ENCODE measurements at places on chromosomes 1 and 21.

- DNase-seq, result peak; percentile 19
Observed at GRCh38 chr1:151888972-151889570, 20.2 kb downstream of the THEM4 start.

- DNase-seq, result no peak
Observed at GRCh38 chr1:63698001-63698838, 75.6 kb upstream of the ROR1 start.

DNA sequence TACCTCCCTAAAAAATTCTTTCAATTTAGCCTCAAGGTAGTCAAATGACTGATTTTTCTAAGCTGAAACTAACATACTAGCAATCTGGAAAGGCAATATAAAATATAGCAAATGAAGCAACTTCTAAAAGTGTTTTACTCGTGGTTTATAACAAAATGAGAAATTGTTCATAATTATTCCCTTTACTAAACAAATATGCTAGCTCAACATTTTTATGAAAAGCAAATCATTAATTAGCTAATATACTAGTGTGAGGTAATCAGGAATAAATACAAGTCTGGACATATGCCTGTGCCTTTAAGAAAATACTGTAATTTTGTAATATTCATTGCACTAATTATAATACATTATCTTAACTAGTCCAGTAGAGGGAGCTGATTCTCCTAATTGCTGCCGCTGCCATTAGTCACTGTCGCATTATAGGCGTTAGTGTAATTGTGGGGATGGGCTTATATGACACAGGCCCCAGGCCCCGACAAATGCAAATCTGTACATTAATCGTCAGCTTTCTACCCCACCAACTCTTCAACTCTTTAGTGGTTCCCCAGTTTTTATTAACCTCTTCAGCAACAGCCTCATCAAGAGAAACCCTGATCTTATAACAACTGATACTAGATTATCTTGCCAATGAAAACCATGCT lies 160.9 kb downstream of the GABPA start:
- DNase-seq, result no peak

- no peak for DNase-seq
Observed at GRCh38 chr21:35792569-35793305, 267.6 kb downstream of the SETD4 start.

- DNase-seq, result no peak
Observed at GRCh38 chr1:31862071-31862470, 46.2 kb upstream of the SPOCD1 start.

DNA sequence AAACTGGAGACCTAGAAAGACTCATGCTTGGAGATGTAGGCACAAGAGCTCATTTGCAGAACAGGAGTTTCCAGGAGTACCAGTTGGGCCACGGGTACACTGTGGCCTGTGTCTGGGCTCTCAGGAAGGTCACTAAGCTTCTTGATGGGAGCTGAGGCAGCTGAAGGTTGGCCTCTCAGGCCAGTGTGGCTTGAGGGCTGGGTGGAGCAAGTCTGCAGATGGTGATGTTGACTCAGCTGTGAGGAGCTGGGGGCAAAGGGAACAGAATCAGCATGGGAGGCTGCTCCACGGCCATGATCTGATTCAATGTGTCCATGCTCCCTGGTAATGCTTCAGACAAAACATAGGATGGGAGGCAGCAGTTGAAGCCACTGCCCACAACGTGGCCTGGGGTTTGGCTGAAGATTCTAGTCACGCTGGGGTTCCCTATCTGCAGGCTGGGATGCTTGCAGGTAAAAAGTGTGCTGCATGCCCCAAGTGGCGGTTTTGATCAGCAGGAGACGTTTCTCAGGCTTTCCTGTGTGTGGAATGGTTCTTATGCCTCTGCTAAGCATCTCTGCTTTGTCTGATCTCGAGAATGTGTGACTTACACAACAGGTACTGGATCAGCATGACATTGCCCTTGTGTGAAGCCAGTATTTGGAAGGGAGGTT lies 15.4 kb upstream of the TENT5C start:
- no peak for DNase-seq

GRCh38 chr21:27827972-27828371 lies 861.1 kb upstream of the ADAMTS5 start:
- no peak for DNase-seq

DNA sequence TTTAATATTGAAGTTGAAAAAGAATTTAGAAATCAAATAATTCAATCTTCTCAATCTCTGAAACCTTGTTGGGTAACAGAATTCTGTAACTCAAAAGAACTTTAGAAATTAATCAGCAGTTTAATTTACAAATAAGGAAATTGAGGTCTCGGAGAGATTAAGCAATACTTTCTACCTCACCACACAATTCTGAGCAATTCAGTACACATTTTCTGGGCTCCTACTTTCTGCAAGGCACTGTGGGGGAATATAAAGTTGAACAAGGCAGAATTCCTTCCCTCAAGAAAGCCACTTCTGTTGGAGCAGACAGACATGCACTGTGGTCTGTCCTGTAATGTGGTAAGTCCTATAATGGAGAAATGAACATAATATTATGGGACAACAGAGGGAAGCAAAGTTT lies 47.7 kb downstream of the MEF2D start:
- DNase-seq, result no peak

DNA sequence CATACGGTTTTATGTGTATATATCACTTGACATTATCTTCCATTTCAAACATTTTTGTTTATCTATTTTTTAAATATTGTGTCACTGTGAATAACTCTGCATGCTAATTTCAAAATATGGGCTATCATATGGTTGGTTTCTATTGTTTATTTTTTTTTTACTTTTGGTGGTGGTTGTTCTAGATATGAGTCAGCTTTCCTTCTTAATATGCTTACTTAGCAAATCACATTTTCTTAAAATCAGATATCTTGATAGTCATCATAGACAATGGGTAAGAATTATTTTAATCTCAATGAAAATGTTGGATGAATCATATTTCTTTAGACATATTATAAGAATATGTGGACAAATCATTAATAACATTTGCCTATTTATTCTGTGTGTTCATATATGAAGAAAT lies 881.5 kb downstream of the BRINP3 start:
- DNase-seq, result no peak

DNA sequence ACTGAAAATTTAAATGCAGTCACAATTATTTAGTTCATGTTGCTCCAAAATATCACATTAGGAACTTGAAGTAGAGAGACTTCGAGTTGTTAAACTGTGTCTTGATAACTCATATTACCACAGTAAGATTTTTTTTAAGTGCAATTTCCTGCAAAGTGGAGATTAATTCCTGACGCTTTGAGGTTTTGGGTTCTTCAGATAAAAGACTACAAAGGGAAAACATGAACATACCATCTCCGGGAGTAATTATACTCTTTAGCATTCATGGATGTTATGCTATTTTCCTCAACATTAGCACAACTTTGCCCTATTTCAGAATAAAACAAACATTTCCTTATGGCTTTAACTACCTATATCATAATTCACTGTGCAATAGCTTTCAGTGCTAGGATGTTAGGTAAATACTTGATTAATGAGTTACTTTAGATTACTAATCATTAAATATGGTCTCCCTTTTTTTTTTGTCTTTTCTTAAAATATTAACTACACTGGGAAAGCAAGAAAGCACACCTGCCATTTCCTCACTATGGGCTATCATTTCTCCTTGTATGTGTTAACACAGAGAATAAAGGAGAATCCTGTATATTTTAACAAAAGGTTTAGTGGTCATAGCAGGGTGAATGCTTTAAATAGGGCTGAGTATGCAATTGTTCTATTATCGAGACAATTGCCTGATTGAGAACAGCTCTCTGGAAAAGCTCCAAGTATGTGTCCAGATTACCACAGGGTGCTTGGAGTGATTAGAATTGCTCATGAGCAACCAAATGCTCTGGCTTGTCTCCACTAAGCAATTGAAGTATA lies 252.5 kb upstream of the C1orf105 start:
- DNase-seq, result no peak

Data from stimulated activated naive CD4-positive, alpha-beta T cell (primary cell).